ENCODE measurements at places on chromosomes 6 and 20.

- peak; percentile 86 for DNase-seq
Observed at GRCh38 chr6:2790588-2791449, 25.6 kb downstream of the WRNIP1 start.

GRCh38 chr6:144474290-144474689 lies 189.2 kb downstream of the UTRN start:
- no peak for DNase-seq

- no peak for DNase-seq
Observed at GRCh38 chr20:43379239-43379917, 78.3 kb upstream of the SRSF6 start.

DNA sequence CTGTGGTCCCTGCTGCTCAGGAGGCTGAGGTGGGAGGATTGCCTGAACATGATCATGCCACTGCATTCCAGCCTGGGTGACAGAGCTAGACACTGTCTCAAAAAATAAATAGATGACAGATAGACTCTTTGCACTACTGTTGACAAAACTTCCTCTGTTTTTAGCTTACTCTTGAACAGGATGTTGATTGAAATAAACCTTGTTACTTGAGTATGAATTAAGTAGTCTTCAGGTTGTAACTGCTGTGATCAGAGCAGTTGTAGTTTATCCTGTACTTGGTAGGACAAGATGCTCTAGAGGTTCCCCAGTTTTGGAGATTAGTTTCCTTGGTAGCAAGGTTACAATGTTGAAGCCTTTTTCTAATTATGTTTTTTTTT lies 1.5 kb downstream of the GTF3C6 start:
- no peak for DNase-seq

Measured in OCI-M1 (cell line).